ENCODE measurements at places on chromosomes 12 and 14.

DNA sequence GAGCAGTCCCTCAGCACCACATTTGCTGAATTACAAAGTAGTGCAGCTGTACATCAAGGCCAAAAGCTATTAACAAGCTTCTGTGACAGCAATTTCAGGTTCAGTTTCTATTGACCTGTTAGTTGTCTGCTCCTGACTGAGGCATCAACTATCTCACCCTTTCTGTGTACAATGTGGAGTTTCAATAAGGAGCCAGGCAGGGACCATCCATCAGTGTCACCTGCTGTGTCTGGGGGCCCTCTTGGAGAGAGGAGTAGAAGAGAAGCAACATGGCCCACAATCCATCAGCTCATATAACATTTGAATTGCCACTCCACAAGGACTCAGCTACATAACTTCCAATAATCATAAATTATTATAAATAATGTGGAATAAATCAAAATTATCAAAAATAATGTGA lies 72.3 kb upstream of the CCDC196 start:
- DNase-seq = no peak

- DNase-seq = no peak
These were observed 173.1 kb upstream of the RTL1 start for GRCh38 chr14:101076451-101077198.

GRCh38 chr12:130752692-130753230 lies 36.7 kb upstream of the RIMBP2 start:
- peak; percentile 91 for DNase-seq

DNA sequence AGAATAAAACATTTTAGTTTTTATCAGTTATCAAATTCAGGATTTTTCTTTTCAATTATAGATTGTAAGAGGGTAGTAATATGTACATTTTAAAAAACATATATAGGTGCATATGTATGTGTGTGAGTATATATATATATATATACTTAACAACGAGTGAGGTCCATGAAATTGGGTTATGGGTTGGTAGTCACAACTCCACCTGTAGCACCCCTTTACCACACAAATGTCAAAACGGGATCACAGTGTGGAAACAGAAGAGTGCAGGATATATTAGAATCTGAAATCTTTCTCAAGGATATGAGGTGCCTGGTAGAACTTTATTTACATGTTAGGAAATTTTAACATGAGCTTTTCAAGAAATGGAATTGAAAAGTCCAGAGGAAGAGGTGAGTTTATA lies 31.3 kb downstream of the MIA2 start:
- DNase-seq = no peak

DNA sequence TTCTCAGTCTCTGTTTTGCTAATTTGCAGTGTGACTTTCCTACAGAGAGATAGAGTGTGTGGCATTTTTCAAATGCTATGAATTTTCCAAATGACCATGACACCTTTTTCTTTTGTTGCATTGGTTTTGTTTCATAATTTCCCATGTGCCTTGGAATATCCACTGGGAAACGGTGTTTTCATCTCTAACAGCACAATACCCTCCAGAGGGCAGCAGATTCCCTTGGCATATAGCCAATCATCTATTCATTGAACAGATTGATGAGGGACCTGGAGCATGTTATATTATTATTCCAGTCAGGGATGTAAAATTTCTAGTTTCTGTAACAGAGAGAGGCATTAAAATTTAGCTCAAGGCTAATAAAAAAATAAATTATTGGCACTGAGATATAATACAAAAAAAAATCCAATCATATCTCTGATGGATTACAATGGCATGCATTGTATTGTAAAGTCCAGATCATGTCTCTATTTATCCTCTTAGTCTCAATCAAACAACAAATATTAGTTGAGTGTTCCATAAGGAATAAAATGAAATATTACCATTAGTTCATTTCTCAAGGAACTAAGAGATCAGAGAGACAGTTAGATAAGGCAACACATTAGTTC lies 29.6 kb upstream of the NTN4 start:
- peak; percentile 50 for DNase-seq

- DNase-seq = no peak
These were observed 620.0 kb upstream of the LRFN5 start for GRCh38 chr14:40986655-40987054.
